ENCODE measurements at places on chromosomes 4 and X.
A peak's percentile ranks its signal among the peaks of the same experiment; 100 is the strongest.

- no peak for DNase-seq
These were observed 49.9 kb upstream of the SCRG1 start for GRCh38 chr4:173448608-173449379.

GRCh38 chr4:100290585-100290984 is 100.3 kb upstream of the DDIT4L start:
- DNase-seq: no peak

GRCh38 chr4:116838609-116839008 is 246.8 kb downstream of the TRAM1L1 start:
- no peak for DNase-seq

DNA sequence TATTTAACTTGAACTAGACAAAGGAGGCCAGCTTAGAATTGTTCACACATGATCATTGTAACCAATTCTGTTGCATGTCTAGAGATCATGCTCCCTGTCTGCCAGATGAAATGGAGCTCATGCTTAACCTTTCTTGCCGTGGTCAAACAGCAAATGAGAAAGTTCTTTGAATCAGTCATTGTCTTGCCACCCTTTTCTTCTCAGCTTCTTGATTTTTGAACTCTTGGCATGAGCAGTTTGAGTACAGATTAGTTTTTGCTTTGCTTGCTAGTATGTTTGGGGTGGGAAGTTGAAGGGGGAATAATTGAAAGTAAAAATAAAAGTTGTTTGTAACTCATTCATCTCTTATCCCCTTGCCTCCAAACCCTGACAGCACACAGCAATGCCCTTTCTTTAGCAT is 4.7 kb downstream of the MTM1 start:
- no peak for DNase-seq

DNA sequence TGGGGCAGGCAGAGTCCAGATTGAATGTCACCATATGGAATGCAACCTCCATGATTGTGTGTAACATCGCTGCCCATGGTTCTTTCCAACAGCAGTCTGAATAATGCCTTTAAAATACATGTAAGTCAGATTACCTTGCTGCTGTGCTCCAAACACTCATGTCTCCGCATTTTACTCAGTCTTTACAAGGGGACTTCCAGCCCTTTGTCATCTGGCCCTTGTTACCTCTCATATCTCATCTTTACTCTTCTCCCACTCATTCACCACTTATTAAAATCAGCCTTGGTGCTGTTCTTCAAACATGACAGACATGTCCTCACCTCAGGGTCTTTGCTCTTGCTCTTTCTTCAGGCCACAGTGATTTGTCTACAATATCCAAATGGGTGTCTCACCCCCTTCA is 200.4 kb upstream of the GYPA start:
- DNase-seq: no peak

GRCh38 chrX:2452317-2452784 is 48.4 kb downstream of the DHRSX start:
- DNase-seq: no peak

DNA sequence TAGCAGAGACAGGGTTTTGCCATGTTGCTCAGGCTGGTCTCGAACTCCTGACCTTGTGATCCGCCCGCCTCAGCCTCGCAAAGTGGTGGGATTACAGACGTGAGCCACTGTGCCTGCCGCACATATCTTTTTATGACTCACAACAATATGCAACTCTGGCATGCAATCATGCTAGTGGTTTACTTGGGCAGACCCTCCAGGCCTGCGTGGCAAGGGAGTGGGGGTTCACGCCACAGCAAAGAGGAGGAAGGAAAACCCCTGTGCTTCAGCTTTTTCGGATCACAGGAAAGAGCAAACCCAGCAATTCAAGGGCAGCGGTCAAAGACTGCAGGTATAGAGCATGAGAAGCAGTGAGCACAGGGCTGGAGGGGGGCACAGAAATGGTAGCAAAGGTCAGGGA is 48.3 kb upstream of the CD99 start:
- no peak for DNase-seq

DNA sequence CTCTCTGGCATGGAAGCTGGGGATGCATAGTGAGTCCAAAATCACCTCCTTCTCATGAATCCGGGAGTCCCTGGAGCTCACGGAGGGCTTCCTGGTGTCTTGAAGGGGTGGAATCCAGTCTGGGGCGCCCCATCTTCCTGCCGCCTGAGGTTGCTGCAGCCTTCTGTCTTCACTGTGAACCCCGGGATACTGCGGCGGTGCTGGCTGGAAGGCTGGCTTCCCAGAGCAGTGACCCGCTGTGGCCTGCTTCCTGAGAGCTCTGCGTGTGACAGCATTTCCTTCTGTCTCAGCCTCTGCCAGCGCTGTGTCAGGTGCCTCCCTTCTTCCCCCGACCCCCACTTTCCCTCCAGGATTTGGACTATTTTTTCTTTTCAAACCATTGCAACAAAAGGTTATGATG is 98.8 kb upstream of the STOX2 start:
- no peak for DNase-seq

- DNase-seq: no peak
These were observed 14.1 kb upstream of the TMEM131L start for GRCh38 chr4:153451911-153452657.

GRCh38 chrX:143296521-143296920 is 220.8 kb downstream of the SPANXN3 start:
- DNase-seq: no peak

GRCh38 chr4:99587309-99587708 is 12.7 kb downstream of the MTTP start:
- no peak for DNase-seq

GRCh38 chr4:5403746-5404497 is 304.4 kb downstream of the EVC2 start:
- no peak for DNase-seq

- no peak for DNase-seq
These were observed 371.6 kb upstream of the EMCN start for GRCh38 chr4:100889401-100889800.

GRCh38 chr4:87911252-87911774 is 64.2 kb upstream of the SPP1 start:
- DNase-seq: no peak

GRCh38 chr4:23149815-23150214 is 457.1 kb downstream of the GBA3 start:
- DNase-seq: no peak

DNA sequence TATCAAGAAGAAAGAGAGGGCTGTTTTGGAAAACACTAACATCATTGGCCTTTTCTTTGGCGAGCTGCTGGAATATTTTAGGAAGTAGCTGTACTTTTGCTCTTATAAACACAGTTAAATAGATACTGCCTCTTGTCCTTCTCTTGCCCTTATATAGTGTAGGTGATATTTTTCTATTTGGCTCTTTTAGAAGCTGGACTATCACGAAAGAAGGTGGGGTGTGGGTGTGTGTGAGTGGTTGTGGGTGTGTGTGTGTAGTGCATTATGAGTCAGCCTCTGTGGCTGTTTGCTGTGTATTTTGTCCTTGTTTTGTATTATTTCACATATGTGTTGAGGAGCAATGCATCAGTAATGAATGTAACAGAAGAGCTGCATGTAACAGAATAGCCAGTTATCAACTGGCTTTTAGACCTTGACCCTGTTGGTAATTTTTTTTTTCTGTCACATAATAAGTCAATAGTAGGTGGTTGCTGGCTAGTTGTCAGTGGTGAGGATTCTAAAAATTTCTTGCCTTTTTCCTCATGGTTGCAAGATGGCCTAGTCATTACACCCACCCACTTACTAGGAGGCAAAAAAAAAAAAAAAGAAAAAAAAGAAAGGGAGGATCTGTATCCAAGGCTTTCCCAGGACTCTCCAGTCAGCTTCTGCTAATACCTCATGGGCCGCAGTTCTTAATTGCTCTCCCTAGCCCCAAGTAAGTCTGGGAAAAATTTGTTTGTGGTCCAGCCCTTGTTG is 23.8 kb downstream of the ARHGAP10 start:
- no peak for DNase-seq

DNA sequence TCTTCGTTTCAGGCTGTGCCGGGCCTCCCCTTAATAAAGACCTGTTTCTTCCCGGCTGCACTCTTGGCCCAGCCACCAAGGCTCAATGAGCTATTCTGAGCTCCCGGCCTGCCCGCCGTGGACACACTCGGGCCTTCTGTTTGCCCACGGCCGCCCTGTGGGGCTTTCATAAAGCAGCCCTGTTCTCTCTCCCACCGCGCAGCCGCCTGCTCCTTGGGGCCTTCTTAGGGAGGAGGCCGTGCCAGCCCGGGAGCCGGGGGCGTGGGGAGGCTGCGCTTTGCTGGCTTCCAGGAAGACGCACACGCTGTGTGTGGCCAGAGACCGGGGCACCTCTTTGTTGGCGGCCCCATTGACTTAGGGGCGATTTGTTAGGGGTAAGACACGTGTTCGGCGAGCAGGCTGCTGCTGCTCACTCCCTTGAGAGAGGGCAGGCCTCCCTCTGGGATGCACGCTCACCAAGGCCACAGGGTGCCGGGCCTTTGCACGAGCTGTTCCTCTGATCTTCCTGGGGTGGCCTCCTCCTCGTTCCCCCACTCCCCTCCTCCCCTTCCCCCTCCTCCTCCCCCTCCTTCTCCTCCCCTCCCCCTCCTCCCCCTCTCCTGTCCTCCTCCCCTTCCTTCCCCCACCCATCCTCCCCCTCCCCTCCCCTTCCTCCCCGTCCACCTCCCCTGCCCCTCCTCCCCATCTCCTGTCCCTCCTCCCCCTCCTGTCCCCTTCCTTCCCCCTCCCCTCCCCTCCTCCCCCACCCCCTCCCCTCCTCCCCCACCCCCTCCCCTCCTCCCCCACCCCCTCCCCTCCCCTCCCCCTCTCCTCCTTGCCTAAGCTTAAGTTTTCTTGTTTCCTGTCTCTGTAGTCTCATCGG is 11.3 kb downstream of the BLOC1S4 start:
- DNase-seq: peak; percentile 85

DNA sequence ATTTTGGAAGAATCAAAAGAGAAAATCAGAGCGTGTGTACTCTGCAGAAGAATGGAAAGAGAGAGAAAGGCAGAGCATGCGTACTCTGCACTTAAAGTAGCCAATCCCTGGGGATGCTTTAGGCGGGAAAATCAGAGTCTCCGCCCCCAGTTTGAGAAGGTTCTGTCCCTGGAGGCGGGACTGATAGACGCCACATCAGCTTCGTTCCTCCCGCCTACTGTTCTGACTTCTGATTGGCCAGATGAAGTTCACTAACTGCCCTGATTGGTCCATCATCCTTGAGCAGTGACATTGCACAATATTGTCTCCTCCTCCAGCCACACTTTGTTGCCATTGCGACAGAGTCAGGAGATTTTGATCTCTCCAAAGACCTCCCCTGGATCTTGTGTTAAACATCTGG is 23.8 kb downstream of the SSX1 start:
- DNase-seq: no peak

GRCh38 chr4:63526251-63526650 is 883.0 kb downstream of the TECRL start:
- DNase-seq: no peak

DNA sequence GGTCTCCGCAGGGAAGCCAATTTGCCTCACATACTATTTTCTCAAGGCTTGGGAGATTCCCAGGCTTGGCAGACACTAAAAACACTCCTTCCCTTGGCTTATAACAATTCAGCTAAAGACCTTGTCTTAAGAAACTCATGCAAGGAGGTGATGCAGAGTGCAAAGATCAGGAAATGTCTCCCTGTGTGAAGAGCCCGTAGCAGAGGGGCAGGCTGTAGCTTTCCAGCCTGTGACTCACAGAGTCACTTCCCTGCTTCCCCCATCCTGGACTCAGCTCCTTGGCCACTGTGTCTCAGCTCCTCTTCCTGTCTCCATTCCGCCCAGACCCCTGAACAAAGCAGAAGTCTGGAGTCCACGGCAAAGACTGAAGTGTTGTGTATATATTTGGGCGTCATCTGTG is 56.1 kb downstream of the KDR start:
- no peak for DNase-seq

Data from left hindlimb (tissue), 1 donor.